B cell (primary cell): ENCODE measurements at places on chromosomes 3 and 15.

DNA sequence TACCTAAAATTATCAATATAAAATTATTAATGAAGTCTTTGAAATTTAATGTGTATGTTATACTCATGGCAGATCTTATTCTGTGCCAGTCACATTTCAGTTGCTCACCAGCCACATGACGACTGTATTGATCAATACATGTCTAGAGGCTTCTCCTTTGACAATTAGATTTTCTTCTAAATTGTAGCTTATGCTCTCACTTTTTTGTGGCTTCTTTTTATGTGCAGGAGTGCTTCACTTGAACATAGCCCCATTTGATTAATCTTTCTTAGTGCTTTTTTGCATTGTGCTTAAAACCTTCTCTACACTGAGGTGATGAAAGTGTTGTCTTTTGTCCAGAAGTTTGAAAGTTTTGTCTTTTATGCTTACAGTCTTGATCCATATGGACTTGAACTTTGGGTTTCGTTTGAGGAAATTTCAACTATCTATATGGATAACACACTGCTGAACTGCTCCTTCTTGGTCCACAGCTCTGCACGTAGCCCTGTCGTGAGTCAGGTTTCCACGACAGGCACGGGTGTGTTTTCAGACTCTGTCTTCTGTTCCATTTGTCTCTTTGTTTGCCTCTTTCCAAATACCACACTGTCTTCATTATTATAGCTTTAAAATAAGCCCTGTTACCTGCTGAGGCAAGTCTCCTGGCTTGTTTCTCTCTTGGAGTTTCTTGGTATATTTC is 393.9 kb upstream of the CFAP20DC start:
- no peak for DNase-seq

DNA sequence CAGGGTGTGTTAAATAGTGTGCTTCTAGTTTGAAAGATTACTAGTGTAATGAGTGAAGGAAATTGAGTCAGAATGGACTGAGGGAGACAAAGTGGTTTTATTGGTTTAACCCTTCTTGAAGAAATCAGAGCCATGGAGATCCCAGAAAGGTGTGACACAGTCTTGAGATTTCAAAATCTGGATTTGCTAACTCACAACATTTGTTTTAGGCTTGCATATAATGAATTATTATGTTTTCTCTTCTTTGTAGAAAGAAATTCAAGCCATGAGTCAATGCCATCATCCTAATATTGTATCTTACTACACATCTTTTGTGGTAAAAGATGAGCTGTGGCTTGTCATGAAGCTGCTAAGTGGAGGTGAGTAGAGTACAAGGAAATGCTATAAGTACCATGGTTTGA is 25.1 kb downstream of the OXSR1 start:
- no peak for DNase-seq

GRCh38 chr3:174202561-174202960 is 656.6 kb upstream of the NAALADL2 start:
- DNase-seq = no peak

- no peak for DNase-seq
These were observed 68.0 kb downstream of the ATP11B start for GRCh38 chr3:182861348-182861747.

GRCh38 chr3:25895443-25895842 is 105.6 kb downstream of the OXSM start:
- DNase-seq = no peak

DNA sequence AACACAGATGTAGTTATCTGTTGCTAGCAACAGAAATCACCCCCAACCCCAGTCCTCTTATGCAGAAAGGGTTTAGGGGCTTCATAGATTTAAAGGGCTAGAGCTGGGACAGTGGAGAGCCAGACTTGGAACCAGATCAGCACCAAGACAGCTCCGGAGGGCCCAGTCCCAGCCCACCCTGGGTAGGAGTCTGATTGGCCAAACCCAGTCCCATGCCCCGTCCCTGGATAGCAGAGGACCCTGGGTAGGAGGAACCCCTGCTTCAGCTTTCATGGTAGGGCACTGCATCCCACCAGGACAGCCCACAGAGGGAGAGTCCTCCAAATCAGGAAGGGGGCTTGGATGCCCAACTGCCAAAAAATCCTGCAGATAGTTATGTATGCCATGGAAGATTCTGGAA is 103.0 kb downstream of the CORO2B start:
- no peak for DNase-seq

GRCh38 chr3:13272831-13273603 is 147.1 kb downstream of the NUP210 start:
- no peak for DNase-seq

- no peak for DNase-seq
These were observed 85.6 kb upstream of the GAP43 start for GRCh38 chr3:115537669-115538068.

- DNase-seq = peak; percentile 86
These were observed 1.1 kb upstream of the CDV3 start for GRCh38 chr3:133572158-133573053.

- no peak for DNase-seq
These were observed 260.3 kb upstream of the TPM1 start for GRCh38 chr15:62782071-62782841.

GRCh38 chr3:4438296-4438695 is 28.8 kb downstream of the SUMF1 start:
- DNase-seq = no peak

GRCh38 chr3:24812116-24812515 is 317.5 kb upstream of the THRB start:
- DNase-seq = no peak

GRCh38 chr15:69718916-69719315 is 266.3 kb downstream of the RPLP1 start:
- peak; percentile 60 for DNase-seq

- no peak for DNase-seq
These were observed 28.4 kb downstream of the CCDC12 start for GRCh38 chr3:46947981-46948791.

DNA sequence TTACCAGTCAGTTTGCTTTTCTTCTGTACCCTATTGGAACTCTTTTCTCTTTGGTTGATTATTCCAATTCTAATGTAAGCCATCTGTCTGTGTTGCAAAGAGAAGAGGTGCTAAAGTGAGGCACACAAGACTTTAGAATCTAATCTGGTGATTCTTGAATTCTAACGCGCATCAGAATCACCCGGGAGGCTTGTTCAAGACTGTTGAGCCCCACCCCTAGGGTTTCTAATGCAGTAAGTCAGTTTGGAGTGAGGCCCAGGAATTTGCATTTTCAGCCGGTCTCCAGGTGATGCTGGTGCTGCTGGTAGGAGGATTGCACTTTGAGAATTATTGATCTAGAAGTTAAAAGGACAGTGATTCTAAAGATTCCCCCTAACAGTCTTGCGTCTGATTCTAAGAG is 185.3 kb upstream of the CHRM5 start:
- DNase-seq = no peak

DNA sequence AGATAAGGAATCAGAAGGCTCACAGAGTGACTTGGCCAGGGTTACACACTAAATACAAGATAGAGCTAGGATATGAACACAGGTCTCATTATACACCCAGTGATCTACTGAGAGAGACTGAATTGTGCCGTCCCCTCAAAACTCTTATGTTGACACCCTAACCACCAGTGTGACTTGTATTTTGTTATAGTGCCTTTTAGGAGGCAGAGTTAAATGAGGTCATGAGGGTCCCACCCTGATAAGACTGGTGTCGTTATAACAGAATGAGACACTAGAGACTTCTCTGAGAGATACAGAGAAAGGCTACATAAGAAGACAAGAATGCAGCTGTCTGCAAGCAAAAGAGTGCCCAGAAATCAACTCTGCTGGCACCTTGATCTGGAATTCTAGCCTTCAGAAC is 12.6 kb downstream of the KPNA1 start:
- no peak for DNase-seq

DNA sequence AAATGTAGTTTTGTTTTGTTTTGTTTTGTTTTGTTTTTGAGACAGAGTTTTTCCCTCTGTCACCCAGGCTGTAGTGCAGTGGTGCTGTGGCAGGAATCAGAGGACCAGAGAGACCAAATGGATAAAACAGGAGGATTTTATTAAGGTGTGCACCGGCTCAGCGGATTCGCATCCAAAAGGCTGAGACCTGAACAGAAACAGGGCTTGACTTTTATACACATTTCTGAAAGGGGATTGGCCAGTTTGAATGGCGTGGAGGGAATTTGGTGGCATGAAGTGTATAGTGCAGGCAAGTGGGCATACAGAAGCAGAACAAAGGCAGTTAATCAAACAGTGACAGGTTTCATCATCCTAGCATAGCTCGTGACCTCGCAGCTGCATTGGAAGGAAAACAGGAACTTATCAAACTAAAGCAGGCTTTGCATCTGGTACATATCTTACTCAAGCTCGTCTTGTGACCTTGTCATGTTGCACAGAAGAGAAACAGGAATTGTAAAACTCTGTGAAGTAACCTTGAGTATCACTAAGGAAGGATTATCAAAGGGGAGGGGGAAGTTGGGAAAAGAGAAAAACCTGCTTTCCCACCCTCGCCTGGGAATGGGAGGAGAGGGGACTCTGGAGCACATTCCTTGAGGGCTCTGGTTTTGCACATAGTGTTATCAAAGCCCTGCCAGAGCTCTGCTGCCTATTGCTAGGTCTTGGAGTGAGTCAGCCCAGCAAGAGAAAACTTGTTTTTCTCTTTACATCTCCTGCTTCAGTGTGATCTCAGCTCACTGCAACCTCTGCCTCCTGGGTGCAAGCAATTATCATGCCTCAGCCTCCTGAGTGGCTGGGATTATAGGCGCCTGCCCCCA is 38.5 kb downstream of the C3orf62 start:
- DNase-seq = peak; percentile 53

GRCh38 chr3:124780356-124780755 is 50.1 kb downstream of the UMPS start:
- DNase-seq = no peak

- DNase-seq = peak; percentile 13
These were observed 2.5 kb upstream of the HHLA2 start for GRCh38 chr3:108293858-108294257.

GRCh38 chr15:86624261-86625036 is 544.8 kb downstream of the AGBL1 start:
- DNase-seq = no peak

GRCh38 chr3:151871639-151872468 is 1.6 kb upstream of the SUCNR1 start:
- DNase-seq = peak; percentile 62

DNA sequence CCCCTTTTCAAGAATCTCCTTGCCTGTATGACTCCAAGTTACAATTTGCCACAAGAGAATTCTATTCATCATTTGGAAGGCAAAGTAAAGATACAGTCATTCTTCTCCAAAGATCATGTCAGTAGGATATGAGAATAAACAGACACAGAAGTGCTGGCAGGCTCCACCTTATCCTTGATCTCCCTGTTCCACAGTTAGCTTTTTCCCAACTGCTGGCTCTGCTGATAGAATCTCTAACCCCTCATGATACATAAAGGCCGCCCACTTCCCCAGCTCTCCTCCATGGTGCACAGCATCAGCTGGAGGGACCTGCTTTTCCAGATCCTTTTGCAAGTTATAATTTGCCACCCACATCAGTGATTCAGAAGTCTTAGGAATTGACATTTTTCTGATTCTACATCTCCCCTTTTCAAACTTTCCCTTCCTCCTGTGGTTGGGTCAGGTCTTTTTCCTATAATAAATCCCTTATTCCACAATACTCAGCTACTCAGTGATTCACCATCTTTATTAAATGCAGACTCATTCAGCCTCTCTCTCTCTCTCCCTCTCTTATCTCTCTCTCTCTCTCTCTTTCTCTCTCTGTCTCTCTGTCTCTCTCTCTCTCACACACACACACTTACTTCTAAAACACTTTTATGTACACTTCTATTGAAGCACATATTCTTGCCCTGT is 465.4 kb downstream of the GBE1 start:
- no peak for DNase-seq

DNA sequence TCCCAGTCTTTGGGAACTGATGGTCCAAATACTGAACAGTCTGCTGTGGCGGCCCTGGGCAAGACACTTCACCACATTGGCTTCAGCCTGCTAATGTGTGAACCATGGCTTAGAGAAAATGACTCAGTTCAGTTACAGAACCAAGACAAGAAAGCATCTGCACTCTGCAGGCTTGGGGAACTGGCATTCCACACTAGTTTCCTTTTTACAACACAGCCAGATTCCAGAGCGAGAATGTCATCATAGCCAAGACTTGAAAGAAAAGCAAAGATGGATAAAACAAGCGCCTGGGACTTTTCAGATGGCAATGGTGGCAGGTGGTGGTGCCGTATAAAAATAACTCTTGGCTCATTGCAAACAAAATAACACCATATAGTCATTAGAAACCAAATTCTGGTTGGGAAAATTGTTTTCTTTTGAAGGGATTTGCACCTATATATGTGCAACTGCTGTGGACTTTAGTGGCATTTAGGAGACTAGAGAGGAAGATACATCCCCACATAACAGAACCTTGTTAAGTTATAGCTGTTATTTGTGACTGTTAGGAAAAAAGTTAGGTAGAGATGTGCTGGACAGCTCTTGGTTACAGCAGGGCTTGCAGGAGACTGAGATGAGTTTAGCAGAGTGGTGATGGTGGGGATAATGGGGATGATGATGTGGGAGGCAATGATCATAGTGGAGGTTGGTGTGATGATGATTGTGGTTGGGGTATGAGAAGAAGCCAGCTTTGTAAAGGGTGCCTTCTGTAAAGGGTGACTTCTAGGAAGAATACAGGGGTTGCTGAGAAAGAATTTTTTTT is 273.6 kb downstream of the THRB start:
- no peak for DNase-seq

DNA sequence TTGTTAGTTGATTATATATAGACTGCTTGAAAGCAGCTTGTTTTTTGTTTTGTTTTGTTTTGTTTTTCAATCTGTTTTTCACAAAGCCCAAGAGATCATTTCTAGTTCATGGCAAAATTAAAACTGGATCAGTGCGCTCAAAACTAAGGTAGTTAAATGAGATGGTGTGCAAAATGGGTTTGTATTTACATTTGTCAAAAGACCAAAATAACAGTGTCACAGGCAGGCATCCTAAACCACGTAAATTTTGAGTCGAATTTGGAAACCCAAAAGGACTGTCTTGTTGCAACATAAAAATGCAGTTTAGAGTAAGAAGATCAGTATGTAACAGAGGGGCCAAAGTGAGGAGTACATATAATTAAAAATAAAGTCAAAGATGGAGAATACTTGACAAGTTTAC is 2.4 kb downstream of the DMXL2 start:
- DNase-seq = no peak

DNA sequence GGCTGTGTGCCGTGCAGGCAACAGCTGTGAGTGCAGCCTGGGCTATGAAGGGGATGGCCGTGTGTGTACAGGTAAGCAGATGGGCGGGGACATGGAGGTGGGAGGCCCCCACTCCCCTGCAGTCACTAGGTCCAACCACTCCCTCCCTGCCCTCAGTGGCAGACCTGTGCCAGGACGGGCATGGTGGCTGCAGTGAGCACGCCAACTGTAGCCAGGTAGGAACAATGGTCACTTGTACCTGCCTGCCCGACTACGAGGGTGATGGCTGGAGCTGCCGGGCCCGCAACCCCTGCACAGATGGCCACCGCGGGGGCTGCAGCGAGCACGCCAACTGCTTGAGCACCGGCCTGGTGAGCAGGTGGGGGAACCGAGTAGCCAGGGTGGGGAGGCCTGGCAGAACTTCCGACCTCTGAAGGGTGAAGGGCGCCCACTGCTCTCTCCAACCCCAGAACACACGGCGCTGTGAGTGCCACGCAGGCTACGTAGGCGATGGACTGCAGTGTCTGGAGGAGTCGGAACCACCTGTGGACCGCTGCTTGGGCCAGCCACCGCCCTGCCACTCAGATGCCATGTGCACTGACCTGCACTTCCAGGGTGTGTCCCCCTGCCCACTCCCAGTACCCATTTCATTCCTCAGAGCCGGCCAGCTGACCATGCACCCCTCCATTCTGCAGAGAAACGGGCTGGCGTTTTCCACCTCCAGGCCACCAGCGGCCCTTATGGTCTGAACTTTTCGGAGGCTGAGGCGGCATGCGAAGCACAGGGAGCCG is 11.6 kb downstream of the NT5DC2 start:
- no peak for DNase-seq
